Right lobe of liver (tissue), 6 donors: ENCODE measurements at places on chromosomes 5 and 9.
A peak's percentile ranks its signal among the peaks of the same experiment; 100 is the strongest.

DNA sequence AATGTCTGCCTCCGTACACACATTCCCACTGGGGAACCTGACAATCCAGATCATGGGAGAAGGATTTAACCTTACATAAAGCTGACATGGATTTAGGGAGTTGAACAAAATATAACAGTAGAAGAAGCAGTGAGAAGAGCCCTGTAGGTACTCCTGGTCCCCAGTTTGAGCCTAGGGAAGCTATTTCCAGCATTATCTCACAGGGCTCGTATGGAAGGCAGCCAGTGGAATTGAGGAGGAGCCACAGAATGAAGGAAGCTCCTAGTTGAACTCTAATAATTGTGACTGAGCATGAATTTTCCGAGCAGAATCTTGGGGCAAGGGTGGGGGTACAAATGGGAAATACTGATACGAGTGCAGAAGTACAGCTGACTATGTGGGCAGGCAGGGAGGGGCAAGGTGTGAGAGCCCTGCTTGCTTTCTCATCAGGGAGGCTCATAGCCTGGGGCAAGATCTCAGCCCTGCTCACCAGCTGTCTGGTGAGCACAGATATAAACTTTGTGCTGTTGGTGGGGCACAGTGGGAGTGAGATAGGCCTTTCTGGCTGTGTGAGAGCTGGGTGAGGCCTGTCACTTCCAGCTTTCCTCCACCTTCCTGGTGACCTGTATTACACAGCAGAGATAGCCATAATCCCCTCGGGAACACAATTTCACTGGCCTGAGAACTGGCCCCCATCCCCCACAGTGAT is 290.7 kb upstream of the IL12B start:
- no peak for DNase-seq

DNA sequence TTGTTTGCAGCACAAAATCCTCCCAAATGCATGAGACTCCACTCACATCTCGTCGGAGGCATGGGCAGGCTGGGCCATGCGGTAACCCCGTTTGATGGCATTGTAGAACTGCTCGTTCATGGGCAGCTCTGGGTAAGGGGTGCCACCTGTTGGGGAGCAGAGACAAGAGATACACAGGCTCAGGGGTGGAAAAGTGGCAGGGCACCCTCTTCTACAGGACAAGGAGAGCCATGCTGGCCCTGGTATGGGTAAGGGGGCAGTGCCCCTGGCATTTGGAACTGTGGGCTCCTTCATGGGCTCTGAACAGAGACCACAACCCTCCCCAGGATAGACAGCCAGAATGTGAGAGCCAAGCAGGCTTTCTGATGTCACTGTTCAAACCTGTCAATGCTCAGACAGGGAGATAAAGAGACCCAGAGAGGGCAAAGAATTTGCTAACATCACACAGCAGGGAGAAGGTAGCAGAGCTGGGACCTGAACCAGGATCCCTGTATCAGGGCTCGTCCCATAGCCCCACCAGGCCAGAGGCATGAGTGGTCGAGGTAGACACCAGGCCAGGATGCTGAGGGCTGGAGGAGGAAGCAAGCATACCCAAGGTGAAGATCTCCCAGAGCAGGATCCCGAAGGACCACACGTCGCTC is 33.2 kb upstream of the CSF1R start:
- DNase-seq: no peak

- DNase-seq: no peak
These were observed 33.0 kb upstream of the ARHGAP26 start for GRCh38 chr5:142737179-142737578.

GRCh38 chr5:143239882-143240518 is 163.5 kb downstream of the NR3C1 start:
- DNase-seq: no peak

DNA sequence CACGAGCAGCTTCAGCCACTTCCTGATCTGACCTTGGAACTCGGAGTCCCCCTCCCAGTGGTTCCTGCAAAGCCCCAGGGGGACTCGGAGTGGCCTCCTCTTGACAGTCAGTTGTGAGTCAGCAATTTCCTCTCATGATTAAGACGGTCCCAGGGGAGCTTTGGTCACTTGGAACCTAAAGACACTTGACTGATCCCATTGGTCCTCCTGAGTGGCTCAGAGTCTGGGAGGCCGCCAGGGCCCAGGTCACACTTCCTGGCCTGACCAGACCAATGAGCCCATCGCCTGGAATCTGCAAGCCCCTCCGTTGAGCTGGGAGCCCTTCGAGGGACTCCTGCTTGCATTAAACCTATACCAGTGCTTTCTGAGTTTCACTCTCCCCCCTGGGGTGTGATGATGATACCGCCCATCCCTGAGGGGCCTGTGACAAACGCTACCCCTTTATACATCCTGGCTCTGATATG is 29.1 kb downstream of the TSPAN17 start:
- no peak for DNase-seq

DNA sequence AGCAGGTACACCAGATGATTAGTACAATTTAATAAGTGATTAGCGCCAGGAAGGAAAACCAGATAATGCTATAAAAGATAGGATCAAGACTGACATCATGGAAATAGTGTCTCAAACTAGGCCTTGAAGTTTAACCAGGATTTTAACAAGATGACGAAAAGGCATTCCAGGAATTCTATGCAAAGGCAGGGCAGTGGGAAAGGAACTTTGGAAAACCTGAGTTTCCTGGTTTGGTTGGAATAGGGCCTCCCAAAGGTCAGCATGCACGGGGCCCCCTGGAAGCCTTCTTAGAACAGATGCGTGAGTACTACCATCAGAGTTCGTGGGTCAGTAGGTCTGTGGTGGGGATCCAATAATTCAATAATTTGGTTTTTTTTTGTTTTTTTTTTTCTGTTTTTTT is 935.2 kb upstream of the DMAC1 start:
- no peak for DNase-seq

- no peak for DNase-seq
These were observed 1.7 kb downstream of the TRPM3 start for GRCh38 chr9:71119746-71120145.

DNA sequence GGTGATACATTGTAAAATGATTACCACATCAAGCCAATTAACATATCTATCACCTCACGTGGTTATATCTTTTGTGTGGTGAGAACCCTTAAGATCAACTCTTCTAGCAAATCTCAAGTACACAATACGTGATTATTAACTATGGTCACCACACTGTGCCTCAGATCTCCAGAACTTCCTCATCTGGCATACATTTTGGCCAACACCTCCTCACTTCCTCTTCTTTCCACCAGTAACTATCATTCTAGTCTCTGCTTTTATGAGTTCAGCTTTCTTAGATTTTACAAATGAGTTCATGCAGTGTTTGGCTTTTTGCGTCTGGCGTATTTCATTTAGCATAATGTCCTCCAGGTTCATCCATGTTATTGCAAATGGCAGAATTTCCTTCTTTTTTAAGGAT is 35.8 kb downstream of the PRKACG start:
- no peak for DNase-seq

DNA sequence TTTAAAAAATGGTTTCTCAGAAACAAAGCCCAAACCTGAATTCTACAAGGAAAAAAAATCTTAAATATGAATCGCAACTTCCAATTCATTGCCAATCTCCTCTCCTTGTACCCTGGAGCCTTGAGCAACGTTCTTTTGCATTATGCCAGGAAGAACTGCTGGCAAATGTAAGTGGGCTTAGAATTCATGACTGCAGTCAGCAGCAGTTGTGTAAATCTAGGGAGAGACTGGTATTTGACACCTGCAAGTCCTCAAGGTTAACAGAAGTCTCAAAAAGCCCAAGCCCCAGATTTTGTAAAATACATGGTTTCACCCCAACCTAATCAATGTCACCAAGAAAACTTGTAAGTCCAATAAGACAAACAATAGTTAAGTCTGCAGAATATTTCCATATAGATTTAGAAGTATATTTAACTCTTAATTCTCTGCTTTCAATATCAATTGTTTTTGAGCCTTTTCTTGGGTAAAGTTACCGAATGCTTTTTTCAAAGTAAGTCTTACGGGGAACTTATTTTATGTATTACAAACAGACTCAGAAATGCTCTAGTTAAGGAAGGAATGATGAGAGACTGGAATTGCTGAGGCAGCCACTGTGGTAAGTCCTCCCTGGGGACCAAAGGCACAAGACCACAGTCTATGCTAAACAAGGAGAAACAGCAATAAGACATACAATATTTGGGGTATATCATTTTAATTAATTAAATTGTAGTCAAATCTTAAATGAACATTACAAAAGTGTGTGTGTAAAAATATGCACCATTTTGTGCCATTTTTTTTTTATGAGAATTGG is 31.3 kb downstream of the ELL2 start:
- DNase-seq: no peak

DNA sequence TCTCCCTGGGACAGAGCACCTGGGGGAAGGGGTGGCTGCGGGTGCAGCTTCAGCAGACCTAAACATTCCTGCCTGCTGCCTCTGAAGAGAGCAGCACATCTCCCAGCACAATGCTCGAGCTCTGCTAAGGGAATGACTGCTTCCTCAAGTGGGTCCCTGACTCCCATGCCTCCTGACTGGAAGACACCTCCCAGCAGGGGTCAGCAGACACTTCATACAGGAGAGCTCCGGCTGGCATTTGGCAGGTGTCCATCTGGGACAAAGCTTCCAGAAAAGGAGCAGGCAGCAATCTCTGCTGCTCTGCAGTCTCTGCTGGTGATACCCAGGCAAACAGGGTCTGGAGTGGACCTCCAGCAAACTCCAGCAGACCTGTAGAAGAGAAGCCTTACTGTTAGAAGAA is 77.2 kb downstream of the SLCO6A1 start:
- DNase-seq: peak; percentile 53
